Hematopoietic multipotent progenitor cell treated with erythropoietin and hydrocortisone succinate and interleukin-3 and kit ligand, for 6 days (in vitro differentiated cells): ENCODE measurements at places on chromosomes 1 and 21.

DNA sequence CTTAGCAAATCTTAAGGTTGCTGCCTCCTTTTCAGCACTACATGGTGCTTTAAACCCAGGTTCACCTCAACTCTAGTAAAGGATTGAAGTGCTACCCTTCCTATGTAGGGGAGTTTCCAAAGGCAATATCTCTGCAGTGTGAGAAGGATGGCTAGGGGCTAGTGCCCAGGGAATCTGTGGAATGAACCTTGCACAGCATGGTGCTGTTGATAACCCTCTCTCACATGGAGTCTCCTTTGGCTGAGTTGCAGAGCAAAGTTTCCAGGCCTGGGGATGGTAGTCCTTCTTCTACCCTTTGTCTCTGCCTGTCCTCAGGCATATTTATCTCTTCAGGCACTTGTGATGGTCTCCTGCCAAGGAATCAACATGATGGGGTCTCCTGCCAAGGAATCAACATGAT is 59.4 kb downstream of the AXDND1 start:
- DNase-seq: no peak

DNA sequence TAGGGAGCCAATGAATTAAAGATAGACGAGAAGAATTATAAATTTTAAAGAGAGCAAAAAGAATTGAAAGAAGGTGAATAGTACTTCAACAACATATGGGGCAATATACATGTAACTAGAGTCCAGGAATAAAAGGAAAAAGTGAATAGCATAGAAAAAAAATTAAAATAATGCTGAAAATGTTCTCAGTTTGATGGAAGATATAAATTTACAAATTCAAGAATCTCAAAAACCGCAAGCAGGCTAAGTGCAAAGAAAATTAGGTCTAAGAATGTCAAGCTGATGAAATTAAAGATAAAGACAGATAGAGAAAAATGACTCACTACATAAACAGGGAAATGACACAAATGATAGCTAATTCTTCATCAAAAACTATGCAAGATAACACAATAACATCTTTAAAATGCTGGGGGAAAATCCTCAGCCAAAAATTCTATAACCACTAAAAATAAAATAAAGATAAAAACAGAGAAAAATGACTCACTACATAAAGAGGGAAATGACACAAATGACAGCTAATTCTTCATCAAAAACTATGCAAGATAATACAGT is 326.3 kb downstream of the TBX15 start:
- no peak for DNase-seq

DNA sequence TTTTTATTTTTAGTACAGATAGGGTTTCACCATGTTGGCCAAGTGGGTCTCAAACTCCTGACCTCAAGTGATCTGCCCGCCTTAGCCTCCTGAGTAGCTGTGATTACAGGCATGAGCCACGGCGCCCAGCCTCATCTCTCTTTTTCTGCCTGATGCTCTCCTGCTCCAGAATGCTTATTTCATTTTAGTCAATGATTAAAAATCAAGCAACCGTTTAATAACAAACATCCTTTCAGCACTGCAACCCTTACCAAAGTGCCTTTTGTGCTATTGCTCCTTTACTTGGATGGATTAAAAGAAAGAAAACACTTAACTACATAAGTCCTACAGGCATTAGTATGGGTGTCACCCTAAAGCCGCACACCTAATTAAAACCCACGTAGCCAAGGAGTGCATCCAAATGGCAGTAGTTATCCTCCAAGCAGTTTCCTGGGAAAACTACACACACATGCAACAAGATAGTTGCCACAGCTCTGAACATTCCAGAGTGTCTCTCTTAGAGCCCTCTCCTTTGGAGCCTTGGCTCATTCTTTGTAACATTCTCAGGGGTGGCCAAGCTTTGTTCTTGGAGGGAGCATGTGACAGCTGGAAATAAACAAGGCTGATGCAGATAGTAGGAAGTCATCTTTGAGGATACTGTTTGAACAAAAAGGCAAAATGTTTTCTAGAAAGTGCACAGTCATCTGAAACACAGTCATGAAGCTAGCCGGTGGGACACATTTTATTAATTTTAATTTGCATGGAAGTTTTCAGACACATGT is 51.2 kb downstream of the KCNJ15 start:
- DNase-seq: no peak

DNA sequence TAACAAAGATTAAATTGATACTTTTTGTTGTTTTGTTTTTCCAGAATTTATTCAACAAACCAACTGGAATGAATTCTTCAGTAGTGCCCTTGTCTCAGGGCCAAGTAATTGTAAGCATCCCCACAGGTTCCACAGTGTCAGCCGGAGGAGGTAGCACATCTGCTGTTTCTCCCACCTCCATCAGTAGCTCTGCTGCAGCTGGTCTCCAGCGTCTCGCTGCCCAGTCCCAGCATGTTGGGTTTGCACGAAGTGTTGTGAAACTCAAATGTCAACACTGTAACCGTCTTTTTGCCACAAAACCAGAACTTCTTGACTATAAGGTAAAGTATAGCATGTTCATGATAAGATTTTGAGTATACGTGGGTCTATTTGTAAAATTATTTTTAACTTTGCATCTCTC is 118.5 kb downstream of the ZMYM4 start:
- peak; percentile 42 for DNase-seq

- DNase-seq: no peak
These were observed 118.0 kb downstream of the CAPN8 start for GRCh38 chr1:223547316-223548114.

- no peak for DNase-seq
These were observed 23.4 kb upstream of the ADARB1 start for GRCh38 chr21:45050797-45051489.

- DNase-seq: no peak
These were observed 282.2 kb downstream of the CACNA1E start for GRCh38 chr1:181765451-181766026.

DNA sequence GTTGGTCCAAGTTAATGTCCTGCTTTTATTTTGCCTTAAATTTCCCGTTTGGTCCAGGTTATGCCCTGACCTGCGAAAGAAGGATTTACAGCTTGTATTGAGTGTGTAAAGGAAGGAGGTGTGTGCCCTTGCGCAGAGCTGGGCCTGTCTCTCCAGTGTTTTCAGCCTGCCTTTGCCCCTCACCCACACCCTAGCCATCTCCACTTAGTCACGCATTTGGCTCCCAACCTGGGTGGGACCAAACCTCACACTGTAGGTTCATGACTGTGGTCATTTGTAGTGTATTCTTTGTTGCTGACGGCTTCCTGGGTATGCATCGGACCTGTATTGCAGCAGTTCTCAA is 572 bp upstream of the SRSF10 start:
- DNase-seq: peak; percentile 81

DNA sequence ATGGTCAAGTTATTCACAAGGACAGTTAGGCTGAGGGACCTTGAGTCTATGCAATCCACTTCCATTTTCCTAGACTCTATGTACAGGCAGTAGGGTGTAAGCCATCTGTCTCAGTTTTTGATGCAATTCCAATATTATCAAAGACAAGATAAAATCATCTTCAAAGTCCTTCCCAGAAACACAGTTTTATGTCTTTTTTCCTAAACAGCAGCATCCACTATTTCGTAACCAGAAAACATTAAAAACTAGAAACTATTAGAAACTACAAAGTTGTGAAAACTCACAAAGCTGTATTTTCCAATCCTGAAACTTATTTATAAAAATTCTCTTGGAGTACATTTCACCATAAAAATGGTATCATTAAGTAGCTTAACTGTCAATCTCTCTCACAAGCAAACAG is 93.8 kb downstream of the EPS15 start:
- DNase-seq: no peak

- no peak for DNase-seq
These were observed 3.4 kb downstream of the CLEC20A start for GRCh38 chr1:178493301-178493741.
